Stimulated activated CD4-positive, alpha-beta T cell treated with anti-CD3 and anti-CD28 coated beads, Interleukin-4, amount 100 ng/mL, for 4 hours (primary cell): ENCODE measurements at places on chromosomes 13 and 19.

- no peak for DNase-seq
Observed at GRCh38 chr13:83876546-83876945, 5.7 kb downstream of the SLITRK1 start.

DNA sequence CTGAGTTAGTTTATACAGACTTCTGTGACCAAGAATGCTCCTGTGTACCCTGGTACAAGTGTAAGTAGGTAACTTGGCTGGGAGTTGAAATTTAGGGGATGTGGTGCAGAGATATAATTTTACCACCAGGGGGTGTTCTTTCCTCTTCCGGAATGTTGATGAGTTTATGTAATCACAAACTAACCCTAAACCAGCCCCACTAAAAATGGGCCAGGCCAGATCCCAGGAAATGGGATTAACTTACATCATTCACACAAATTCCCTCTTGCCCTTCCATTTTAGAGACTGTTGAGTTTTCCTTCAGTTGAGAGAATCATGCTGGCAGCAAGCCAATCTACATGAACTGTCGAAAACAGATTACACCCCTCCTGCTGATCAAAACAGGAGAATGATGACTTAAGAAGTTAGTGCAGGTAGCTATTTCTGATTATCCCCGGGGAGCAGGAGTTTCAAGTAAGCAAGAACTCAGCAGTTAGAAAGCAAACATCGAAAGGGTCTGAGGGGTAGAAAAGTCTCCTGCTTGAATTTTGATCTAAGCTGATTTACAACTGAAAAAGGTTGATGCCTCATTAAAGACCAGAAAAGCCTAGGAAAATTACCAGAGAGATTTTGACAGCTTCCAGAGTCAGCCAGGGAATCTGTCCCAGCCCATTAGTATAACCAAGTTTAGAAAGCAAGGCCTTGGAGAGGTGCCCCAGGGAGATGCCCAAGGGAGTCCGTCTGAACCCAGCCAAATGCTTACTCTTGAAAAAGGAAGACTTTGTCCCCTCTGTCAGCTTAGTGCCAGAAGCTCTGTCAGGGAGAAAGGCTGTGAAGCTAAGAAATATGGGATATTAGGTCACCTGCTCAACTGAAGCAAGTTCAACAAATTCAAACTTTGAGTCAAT, 32.3 kb upstream of the MED4 start:
- DNase-seq = peak; percentile 6

DNA sequence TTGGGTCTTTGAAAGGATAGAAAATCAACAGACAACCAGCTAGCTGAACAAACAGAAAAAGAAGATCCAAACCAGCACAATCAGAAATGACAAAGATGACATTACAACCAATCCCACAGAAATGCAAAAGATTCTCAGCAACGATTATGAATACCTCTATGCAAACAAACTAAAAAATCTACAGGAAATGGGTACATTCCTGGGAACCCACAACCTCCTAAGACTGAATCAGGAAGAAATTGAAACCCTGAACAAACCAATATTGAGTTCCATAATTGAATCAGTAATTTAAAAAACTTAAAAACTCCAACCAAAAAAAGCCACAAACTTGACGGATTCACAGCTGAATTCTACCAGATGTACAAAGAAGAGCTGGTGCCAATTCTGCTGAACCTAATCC, 20.9 kb upstream of the C1QTNF9B start:
- DNase-seq = no peak

GRCh38 chr13:110387451-110388107, 80.5 kb downstream of the COL4A2 start:
- DNase-seq = no peak

DNA sequence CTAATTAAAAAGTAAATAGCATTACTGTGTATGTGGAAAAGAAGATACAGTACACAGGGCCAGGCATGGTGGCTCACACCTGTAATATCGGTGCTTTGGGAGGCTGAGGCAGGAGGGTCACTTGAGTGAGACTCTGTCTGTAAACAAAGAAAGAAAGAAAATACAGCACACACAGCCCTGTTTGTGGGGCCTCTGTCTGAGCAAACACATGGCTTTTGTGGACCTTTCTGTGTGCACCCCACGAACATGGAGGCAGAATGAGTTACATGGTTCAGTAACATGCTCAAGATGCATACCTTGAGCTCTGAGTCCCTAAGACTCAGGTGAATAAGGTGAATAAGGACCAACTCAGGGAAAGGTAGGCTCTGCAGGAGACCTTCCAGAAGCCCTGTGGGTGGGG, 20.0 kb upstream of the AMER2 start:
- no peak for DNase-seq

DNA sequence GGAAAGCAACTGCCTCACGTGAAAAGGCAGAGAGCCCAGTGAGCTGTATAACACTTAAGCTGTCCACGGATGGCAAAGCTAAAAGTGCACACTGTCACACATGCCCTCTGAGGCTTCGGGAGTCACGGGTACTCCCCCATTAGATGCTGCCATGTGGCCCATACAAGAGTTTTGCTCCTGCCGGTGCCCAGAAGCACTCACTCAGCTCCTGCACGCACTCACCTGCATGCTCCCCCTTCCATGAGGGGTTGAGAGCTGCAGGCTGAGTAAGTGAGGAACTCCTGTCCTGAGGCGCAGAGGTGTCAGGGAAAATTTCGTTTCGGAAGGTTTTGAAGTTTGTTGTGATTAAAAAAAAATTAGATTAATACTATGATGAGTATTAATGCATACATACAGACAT, 939.2 kb upstream of the ATXN8OS start:
- DNase-seq = no peak

DNA sequence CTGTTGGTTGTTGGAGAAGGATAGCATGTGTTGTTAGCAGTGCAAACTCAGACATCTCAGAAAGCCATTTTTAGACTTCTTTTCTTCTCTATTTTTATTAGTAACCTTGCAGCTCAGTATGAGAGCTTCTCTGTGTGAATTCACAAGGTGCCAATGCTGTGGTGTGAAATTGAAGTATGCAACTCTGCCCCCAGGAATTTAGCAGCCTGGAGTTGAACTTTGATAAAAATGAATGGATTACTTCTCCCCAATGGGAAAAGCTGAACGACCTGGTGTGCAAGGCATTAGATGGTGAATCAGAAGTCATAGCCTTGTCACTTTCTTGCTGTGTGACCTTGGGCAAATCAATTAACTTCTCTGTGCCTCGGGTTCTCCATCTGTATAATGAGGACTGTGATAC, 512.3 kb upstream of the PCDH9 start:
- DNase-seq = no peak

DNA sequence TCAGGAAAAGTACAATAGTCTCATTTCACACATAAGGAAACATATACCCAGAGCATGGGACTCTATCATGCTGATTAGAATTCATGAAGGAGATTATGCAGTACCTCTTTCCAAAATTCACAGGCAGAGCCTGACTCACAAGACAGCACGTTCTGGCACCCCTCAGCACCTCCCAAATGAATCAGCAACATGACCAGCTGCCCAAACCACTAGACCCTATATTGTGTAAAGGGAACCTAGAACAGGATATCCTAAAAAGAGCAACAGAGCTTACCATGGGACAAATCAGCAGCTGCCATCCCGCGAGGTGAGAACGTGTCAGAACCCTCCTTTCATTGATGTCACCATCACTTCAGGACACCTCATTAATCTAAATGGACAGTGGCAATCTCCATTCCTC, 2.5 kb downstream of the ZNF426 start:
- no peak for DNase-seq

DNA sequence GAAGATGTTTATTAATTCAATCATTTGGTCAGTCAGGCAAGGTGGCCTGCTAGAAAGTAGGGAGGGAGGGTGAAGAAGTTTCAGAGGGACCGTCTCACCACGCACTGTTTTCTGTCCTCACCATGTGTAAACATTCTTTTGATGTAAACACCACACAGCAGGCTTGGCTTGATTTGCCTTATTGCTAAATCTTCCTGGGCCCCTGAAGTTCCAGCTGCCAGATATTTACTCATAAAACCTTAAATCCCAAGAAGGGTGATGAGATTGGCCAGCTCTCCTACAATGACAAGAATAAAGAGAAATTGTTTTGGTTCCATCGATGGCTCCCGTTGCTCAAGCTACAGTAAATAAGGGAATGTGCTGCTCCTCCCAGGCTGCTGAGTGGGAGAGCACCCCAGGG, 198.2 kb upstream of the TMTC4 start:
- DNase-seq = no peak

GRCh38 chr13:58566176-58566575, 934.6 kb downstream of the PCDH17 start:
- no peak for DNase-seq

DNA sequence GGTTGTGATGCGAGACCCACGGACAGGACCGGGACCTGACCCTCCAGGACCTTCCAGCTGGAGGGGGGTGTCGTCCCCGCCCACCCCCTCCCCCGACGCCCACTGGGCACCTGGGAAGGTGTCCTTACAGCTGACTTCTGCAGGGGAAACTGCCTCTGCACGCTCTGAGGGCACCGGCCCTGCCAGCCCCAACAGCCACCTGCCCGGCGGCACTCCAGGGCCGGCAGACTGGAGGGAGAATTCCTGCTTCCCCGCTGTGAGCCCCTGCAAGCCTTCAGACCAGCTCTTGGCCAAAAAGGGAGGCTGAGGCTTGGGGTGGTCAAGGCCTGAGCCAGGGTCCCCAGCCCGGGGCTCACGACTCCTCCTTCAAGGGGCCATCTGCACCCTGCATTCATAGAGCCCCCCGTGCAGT, 1.2 kb downstream of the CNN2 start:
- no peak for DNase-seq

- no peak for DNase-seq
Observed at GRCh38 chr13:47226516-47226915, 329.7 kb upstream of the HTR2A start.

GRCh38 chr13:26219726-26220125, 2.4 kb downstream of the RNF6 start:
- DNase-seq = no peak

- no peak for DNase-seq
Observed at GRCh38 chr19:11200015-11200574, 2.8 kb upstream of the KANK2 start.

DNA sequence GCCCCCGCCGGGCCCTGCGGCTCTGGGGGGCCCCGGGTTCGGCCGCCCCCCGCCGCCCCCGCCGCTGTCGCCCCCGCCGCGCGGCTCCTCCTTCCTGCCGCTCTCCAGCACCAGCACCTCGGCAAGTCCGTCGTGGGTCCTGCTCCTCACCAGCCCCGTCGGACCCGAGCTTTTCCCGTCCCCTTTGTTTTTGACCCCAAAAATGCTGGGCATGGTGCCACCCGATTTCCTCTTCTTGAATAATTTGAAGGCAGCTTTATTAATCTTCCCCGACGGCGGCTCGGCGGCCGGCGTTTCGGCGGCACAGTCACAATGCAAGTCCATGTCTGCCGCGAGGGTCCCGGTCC, 945 bp downstream of the AMER2 start:
- no peak for DNase-seq

DNA sequence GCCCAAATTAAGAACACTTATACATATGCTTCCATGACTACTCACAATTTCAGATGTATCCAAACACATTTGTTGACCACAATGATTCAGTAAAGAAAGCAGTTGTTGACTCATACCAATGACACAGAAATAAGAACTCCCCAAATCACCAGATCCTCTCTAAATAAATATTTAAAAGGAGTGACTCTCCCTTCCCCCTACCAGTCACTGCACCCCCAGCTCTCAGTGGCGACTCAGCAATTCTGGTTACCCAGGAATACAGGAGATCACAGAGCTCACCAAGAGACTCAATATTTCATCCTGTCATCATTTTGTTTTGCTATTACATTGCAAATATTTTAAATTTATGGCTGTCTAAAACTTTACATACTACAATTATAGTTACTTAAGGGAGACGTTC, 131.5 kb downstream of the RGCC start:
- DNase-seq = peak; percentile 49

DNA sequence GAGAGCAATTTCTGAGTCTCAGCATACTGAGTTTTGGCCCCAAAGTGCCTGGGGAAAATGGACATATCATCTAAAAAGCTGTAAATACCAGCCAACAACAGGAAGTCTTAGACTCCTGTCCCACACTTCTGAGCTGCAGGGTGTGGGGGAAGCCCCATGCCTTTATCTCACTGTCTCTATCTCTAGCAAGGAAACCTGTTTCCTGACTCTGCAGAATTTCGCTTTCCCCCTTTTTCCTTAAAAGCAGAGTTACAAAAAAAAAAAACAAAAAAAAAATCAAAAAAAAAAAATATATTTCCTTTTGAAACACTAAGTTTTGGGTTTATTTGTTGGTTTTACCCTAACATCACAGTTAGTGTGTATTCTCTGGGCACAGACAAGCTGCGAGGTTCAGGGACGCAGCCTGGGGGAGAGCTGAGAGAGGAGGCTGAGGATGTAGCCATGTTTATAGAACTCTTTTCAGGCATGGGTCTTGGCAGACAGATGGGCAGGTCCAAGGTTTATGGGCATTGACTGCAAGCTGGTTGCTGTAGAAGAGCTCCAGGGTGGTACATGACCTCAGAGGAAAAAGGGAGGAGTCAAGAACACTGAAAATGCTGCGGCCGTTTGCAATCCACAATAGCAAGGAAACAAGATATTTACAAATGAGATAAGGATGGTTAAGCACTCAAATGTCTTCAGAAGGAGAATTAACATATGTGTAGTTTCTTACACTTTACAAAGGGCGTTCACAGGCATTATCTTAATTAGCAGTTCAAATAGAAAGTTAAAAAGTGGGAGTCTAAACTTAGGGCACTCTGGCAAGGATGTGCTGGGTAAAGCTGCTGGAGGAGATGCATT, 4.9 kb downstream of the MBNL2 start:
- no peak for DNase-seq

GRCh38 chr13:33033051-33033812, 17.0 kb downstream of the KL start:
- peak; percentile 24 for DNase-seq

DNA sequence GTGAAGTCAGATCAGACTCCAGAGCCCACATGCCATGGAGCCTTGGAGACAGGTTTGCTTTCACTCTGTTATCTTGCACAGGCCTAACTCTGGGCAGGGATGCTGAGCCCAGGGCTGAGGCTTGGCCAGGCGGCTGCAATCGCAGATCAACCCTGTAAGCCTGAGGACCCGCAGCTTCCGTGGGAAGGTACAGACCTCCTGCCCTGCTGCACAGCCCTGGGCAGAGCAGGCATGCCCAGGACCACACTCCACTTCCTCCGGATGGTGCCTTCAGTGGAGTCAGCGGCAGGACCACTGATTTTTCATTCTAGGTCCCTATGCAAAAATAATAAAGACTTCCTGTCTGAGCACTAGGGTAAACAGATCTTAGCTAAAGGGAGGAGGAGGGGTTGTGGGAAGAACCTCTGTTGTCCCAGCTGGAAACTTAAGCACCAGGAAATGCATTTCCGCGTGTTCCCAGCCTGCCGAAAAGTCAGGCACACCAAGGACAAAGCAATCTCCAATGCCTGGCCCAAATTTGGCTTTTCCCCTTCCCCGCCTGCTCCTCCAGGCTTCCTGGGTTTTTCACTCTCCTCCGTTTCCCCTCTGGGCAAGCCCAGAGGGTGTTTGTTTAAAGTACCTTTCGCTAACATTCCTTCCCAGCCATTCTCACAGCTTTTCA, 87.3 kb downstream of the KCTD15 start:
- DNase-seq = no peak

- DNase-seq = no peak
Observed at GRCh38 chr19:4781801-4782200, 9.7 kb upstream of the FEM1A start.

GRCh38 chr13:37070956-37071355, 11.5 kb upstream of the SUPT20H start:
- no peak for DNase-seq

- DNase-seq = no peak
Observed at GRCh38 chr19:1766800-1767352, 13.6 kb downstream of the ONECUT3 start.

GRCh38 chr19:11971041-11971440, 6.2 kb downstream of the ZNF763 start:
- no peak for DNase-seq
